Hepatic stellate cell (primary cell): ENCODE measurements at places on chromosomes 2 and 18.
A peak's percentile ranks its signal among the peaks of the same experiment; 100 is the strongest.

- no peak for DNase-seq
Observed at GRCh38 chr18:66724664-66725356, 120.9 kb upstream of the CDH19 start.

- no peak for DNase-seq
Observed at GRCh38 chr2:160375037-160375436, 118.6 kb downstream of the RBMS1 start.

GRCh38 chr2:240640939-240641338, 15.7 kb downstream of the GPR35 start:
- peak; percentile 64 for DNase-seq

DNA sequence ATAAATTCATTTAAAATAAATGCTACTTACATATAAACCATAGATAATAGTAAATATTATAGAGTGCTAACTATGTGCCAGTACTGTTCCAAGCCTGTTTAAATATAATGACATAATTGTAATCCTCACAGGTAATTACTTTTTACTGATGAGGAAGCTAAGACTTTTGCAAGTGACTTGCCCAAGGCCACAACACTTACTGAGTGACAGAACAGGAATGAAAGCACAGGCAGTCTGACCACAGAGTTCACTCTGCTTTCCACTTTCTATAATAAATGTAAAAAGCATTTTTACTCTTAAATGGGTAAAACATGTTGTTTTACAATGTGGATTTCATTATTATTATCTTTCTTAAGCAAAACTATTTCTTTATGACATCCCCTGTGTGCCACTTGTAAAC, 537.8 kb upstream of the SLC39A10 start:
- DNase-seq, result no peak

- no peak for DNase-seq
Observed at GRCh38 chr2:224354632-224355211, 47.2 kb downstream of the FAM124B start.

DNA sequence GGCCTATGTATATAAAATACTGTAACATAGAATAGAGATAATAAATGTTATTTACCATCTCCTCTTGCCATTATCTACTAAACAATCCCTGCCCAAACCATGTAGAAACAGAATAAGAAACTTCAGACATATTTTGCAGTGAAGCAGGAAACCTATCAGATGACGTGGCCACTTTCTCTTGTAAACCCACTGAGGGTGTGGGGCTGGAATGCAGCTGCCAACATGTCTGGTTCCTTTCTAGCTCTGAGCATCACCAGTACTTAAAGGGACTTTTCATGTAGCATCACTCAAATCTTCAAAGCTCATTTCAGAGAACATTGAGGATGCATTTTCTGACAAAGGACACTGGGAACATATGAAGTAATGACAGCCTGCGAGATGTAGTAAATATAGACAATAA, 251.8 kb downstream of the LPIN1 start:
- DNase-seq, result peak; percentile 17

DNA sequence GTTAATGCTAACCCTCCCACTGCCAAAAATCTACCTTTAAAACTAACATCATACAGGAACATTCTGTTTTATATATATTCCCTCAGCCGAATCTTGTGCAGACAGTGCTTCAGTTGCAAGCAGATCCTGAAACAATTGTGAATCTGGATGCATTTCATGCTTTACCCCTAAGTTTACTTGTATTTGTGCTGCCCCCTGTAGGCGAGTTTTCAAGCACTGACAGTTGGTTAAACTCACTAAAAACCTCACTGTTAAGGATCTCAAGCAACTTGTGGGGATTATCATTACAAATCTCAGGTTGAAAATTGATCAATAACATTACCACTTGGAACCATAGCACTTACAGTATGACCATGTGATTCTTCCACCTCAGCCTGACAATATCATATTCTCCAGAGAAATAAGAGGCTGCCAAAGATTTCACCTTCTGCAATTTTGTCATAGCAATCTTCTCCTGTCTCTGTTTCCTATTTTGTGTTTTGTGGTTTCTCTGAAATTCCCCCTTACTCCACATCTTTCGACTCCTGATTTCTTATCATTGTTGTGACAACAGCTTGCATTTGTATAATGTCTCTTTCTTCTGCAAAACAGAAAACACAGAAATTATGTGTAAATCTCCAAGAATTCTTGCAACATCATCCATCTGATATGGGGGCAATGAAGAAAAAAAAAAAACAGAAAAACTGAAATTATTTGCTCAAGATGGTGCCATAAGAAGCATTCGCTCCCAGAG, 354.6 kb upstream of the SETBP1 start:
- DNase-seq, result peak; percentile 23

DNA sequence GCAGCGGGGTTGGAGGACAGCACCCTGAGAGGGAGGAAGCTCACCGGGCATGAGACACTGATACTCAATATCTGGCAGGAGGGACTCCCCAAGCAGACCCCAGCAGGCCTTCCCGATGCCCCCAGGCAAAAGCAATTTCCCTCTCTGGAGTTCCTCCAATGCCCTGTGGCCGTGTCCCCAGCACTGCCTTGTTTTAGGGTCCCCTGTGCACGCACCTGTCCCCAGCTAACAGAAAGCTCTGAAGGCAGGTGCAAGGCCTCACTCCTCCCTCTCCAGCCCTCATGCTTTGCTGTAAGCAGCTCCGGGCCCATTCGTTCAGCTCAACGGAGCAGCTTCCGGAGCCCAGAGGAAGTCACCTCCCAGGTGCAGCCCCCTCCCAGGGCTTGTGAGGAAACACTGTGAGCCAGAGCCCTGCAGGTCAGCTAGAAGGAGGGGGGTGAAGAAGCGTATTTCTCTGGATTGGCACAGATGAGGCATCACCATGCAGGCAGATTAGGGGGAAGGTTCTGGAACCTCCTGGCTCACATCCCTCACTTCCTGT, 50.3 kb upstream of the ID2 start:
- DNase-seq, result no peak

- DNase-seq, result no peak
Observed at GRCh38 chr2:48341551-48342133, 188.3 kb upstream of the STON1 start.

- DNase-seq, result no peak
Observed at GRCh38 chr2:109476641-109477441, 136.9 kb downstream of the SEPTIN10 start.

DNA sequence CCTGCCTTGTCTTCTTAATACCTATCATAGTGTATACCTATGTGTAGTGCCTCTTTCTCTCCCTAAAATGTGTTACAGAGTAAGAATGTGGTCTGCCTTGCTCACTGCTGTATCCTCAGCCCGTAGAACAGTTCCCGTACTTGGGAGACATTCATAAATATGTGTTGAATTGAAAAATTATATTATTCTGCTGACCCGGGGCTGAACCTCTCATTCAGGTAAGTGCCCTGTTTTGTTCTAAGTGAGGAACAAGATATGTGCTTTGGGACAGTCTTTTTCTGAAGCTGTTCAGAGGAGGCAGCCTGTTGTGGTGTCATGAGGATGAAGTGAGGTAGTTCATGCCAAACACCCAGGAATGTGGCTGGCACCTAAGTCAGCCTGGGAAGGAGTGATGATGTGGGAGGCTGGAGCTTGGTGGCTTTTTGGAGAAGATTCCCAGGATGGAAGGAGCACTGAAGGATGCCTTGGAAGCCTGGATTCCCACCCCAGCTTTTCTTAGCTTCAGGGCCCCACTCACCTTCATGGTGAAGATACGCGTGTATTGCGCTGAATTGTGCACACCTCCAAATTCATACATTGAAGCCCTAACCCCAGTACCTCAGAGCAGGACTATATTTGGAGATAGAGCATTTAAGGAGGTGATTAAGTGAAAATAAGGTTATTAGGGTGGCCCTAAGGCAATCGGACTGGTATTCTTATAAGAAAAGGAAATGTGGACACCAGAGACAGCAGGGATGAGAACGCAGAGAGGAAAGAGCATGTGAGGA, 166.3 kb downstream of the DDX1 start:
- DNase-seq, result no peak

DNA sequence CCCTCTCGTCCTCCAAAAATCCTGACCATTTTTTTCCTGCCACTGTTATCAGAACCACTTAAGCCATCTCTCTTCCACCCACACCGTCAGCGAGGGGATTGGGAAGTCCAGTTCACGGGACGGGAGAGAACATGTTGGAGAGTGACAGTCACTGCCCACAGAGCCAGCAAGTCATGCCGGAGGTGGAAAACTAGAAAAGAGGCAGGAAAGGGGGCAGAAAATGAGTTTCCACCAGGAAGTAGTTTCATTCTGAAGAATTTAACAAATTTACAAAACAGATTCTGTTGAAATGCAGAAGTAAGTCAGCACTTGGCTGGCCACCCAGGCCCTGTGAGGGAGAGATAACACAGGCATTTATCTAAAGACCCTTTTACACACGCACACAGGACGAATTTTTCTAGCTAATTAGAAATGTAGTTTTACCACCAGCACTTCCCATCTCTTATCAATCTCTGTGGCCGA, 431.3 kb downstream of the TSN start:
- DNase-seq, result no peak

DNA sequence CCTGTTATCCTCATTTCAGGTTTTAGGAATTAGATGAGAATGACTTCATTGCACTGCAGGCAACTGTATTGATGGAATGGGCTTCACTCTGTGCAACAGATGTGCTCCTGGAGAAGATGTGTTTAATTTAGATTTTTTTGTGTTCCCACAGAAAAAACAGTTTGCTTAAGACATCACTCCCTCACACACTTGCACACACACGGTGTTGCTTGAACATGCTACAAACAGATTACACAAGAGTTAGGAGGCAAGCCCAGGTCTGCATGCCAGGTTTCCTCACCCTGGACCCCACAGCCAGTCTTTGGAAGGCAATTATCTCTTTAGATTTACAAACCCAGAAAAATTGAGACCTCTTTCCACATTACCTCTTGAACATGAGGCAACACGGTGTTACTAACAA, 93.7 kb upstream of the KLHL29 start:
- no peak for DNase-seq

- no peak for DNase-seq
Observed at GRCh38 chr2:197934261-197934933, 130.0 kb downstream of the PLCL1 start.

- no peak for DNase-seq
Observed at GRCh38 chr2:129719335-129719734, 260.1 kb upstream of the RAB6C start.

DNA sequence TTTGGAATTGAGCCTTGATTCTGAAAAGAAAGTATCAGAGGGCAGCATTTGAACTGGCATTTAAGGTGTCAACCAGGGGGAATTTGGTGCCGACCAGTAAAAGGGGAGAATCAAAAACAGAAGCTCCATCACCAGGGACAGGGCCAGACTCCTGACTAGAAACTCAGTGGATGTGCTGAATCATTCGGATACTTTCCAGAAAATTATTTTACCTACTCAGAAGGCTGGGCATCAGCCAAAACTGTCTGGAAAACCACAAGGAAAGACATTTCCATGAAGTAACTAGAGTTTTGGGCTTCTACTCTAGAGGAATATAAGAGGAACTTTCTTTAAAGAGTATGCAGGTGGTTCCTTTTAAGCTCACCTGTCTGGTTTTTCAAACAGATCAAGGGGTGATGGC, 756.6 kb downstream of the RNF144A start:
- DNase-seq, result no peak

- DNase-seq, result no peak
Observed at GRCh38 chr18:6773777-6774176, 44.3 kb downstream of the ARHGAP28 start.

- DNase-seq, result peak; percentile 34
Observed at GRCh38 chr2:105919826-105920225, 175.1 kb downstream of the NCK2 start.

DNA sequence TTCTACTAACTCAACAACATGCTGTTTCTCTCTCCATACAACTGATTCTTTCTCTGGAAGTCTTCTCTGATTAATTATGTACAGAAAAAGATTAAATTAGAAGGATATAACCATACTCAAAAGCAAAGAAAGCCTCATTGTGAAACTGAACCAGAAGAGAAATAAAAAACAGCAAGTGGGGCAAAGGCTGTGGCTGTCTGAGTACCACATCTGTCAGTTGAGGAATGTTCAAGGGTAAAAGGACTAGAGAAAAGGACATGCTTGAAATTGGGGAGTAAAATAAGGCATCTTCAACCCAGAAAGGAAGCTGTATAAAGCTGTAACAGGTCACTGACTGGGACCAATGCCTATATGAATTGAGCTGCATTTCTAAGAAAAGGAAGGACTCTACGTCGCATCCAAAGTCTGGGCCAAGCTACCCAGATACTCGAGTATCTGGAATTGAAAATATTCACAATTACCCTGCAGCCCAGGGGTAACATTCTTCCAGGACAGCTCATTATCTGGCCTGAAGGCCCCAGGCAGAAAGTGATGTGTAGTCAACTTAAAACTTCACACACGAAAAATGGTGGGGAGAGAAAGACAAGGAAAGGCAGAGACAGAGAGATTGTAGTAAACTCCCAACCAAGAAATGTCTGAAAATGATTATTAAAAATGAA, 356.0 kb upstream of the GALNT5 start:
- DNase-seq, result no peak

- peak; percentile 54 for DNase-seq
Observed at GRCh38 chr18:22711192-22711685, 221.9 kb upstream of the RBBP8 start.

DNA sequence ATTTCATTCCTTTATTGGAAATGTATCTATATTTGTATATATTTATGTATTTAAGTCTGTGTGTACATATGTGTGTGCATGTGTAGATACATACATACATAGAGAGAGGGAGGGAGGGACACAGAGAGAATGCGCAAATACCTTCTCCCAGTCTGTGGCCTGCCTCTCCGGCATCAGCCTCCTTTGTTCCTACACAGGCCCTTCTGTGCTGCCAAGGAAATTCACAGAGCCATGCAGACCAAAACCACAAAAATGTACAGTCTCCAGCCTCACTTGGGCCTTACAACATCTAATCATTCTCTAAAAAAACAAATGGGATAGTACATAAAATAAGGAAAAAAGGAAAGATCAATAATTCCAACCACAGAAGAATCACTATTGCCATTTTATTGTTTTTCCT, 8.8 kb upstream of the CRACDL start:
- DNase-seq, result no peak

DNA sequence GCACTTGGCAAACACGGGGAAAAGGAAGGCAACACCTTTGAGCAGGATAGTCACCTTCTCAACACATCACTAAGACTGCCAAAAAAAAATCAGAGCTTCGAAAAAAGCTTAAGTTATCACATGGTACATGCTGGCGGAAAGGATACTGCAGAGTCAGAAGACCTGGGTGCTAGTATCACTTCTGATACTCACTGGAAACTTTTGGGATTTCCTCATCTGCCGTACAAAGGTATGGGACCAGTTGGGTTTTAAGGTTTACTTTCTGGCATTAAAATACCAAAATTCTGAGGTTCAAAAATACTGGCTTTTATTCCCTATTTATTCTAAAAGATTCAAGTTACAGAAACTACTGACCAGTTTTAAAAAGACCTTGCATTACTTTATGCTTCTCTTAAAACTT, 2.9 kb downstream of the SUCLG1 start:
- no peak for DNase-seq

DNA sequence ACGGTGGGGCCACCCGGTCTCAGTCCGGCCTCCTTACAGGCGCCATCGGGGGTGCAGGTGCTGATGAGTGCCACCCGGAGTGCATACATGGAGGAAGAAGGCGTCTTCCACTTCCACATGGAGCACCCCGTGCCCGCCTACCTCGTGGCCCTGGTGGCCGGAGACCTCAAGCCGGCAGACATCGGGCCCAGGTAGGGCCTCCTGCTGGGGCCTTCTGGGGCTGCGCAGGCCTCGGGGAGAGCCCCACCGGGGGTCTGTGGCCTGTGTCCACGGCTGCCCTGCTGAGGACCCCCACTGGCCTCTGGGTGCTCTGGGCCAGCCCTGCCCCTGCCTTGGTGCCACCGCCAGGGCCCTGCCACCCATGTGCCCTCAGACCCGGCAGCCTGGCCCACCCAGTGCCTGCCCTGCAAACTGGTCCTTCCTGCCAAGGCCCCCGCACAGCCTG, 4.8 kb downstream of the RNPEPL1 start:
- no peak for DNase-seq
